Stimulated activated CD4-positive, alpha-beta T cell treated with anti-CD3 and anti-CD28 coated beads, Interleukin-1b, Interleukin-23, amount 100 ng/mL, for 1 hour (primary cell): ENCODE measurements at places on chromosomes 12 and 14.

GRCh38 chr12:52233462-52234207 lies 592 bp downstream of the KRT7 start:
- no peak for DNase-seq

DNA sequence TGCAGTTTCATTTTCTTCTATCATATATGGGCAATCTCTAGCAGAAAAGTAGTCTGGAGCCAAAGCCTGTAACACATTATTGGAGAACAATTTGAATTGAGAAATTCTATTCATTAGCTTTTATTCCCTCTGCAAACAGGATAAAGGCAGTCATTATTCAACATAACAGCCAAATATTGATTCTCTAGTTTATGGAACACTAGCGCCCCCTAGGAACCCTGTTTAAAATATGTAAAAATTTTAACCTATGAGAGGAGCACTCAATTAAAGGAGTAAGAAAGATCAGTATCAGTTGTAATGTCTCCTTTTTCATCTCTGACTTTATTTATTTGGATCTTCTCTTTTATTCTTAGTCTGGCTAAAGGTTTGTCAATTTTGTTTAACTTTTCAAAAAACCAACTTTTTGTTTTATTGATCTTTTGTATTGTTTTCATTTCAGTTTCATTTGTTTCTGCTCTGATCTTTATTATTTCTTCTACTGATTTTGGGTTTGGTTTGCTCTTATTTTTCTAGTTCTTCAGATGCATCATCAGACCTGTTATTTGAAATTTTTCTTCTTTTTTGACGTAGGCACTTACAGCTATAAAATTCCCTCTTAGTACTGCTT lies 4.8 kb upstream of the LMNTD1 start:
- no peak for DNase-seq

- DNase-seq, result no peak
These were observed 1.1 kb downstream of the ETV6 start for GRCh38 chr12:11650286-11651281.

- no peak for DNase-seq
These were observed 399 bp downstream of the NCAPD2 start for GRCh38 chr12:6494258-6494743.

- no peak for DNase-seq
These were observed 6.4 kb upstream of the A2M start for GRCh38 chr12:9122091-9122609.

GRCh38 chr12:49582850-49583249 lies 14.9 kb upstream of the MCRS1 start:
- no peak for DNase-seq

- no peak for DNase-seq
These were observed 31.0 kb upstream of the LGALS3 start for GRCh38 chr14:55097881-55098560.

DNA sequence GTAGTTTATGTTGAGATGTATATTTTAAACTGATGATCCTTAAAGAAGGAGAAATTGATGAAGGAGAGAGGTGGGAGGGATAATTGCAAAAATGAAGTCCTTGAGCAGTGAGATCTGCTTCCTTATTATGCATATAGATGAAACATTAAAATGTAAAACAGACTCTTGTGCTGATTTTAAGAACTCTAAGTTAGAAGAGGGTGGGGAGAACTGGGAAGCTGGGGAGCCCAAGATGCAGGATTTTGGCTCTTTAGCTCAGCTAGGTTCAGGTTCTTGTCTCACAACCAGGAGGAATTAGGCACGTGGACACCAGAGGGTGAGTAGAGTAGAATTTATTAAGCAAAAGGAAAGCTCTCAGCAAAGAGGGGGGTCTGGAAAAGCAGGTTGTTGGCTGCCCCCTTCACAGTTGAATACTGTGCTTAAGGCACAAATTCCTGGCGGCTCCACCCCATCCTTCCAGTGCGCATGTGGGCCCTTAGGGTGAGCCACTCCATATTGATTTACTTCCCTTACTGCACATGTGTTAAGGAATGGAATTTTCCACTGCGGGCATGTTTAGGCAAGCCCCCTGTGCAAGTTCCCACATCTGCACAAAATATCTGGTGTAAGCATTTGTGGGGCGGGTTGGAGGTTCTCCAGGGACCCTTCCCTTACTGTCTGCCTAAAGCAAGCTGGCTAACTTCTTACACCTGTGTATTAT lies 141.9 kb downstream of the BICD1 start:
- no peak for DNase-seq

DNA sequence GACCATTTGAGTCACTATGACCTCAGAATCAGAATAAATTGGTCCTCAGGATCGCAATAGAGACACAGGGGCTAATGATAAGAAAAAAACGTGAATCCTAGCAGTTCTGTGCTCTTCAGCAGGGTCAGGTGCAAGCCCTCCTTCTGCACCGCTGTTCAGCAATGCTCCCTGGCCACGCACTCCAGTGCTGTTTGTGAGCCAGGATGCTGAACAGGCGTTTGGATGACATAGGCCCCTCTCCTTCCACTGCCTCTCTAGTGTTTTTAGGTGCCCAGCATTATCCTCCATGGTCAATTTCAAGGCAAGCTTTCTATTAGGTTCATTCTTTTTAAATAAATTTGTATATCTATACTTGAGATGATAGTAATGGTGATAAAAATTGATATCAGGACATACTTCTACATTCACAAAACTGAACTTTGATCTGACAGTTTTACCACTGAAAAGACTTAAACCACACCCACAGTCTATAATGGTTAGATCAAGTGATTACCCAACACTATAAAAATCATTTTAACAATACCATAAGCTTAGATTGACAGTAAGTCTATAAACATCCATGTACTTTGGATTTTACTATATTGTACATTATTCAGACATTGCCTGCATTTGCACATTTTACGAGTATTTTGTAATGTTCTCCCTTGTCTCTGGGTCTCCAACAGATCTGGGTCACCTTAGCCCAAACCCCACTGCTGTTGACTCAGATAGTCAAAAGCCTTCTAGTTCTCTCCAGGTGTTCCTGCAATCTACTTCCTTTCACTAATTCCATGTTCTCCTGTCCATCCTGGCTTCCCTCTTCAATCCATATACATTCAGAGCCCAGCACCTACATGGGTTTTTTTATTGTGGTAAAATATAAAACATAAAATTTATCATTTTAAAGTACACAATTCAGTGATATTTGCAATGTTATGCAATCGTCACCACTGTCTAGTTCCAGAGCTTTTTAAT lies 114.9 kb upstream of the COCH start:
- no peak for DNase-seq

- no peak for DNase-seq
These were observed 25.7 kb downstream of the SOAT2 start for GRCh38 chr12:53128780-53129569.

GRCh38 chr14:90880282-90880681 lies 64.1 kb upstream of the TTC7B start:
- DNase-seq, result no peak

- DNase-seq, result no peak
These were observed 37.9 kb upstream of the SINHCAF start for GRCh38 chr12:31363831-31364230.

GRCh38 chr14:94043111-94043755 lies 17.1 kb downstream of the OTUB2 start:
- no peak for DNase-seq

DNA sequence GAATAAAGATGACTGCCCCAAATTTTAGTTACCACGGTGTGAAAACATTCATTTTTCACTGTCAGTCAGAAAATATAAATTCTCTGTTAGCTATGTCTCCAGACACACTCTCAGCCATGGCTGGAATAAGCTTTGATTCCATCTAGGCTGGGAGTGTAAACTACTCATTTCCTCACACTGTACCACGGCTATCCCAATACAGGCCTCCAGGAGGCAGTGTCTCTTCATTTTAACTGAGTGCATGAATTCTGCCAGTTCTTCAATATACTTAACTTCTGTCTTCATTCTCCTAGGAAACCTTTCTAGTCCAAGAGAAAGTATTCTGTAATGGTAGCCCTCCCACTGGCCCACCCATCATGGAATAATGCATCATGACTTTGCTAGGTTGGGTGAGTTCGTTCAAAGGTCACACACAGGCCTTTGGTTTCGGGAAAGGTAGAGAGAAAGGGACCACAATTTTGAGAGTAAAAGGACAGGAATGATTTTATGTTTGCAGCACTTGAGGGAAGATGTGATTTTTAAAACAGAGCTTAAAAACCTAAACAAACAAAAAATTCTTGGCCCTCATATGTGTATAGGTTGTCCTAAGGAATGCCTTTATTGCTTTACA lies 381.1 kb downstream of the SEC23A start:
- DNase-seq, result no peak

DNA sequence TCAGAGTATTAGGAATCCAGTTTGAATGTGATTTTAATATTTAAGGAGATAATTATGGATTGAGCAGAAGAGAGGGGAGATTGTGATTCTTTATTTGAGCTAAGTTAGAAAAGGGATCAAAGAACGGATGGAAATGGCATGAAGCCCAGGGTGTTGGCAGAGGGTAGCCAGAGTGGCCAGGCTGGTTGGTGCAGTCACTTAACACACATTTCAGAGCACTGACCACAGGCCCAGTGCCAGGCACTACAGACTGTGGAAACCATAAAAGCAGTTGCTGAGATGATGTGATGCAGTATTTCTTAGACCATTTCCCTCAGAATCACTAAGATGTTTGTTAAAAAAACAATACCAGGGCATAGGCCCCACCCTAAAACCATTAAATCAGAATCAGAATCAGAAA lies 167.7 kb upstream of the AMIGO2 start:
- no peak for DNase-seq

DNA sequence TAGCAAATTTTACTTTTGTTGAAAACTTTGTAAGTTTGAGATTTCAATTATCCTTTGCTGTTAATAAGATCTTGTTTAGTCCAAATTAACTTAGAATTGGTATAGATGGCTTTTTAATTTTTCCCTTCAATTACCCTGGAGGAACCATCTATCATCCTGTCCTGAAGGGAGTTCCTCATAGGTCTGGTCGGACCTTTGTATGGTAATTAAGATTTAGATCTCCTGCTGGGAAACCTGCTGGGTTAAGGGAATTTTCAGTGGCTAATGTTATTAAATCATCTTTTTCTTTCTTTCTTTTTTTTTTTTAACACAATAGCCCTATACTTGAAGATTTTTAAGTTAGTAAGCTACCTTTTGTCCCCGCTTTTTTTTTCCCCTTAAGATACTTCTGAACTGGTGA lies 63.0 kb upstream of the PRMT8 start:
- no peak for DNase-seq

- DNase-seq, result no peak
These were observed 9.4 kb downstream of the SPRYD3 start for GRCh38 chr12:53069621-53070410.

DNA sequence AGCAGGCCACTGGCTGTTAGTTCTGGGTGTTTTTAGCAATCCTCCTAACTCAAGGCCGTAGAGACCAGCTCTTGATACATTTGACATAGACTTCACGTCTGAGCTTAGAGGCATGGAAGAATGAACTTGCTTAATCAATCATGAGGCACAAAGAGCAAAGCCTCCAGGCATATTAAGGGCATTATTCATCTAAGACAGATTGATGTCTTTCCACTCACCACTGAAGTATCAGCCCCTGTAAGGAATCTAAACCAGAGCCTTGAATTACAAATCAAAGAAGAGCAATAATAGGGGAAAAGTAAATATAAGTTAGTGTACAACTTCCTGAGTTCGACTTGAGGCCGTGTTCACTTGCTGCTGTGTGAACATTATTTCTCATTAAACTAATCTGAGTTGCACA lies 1470.7 kb downstream of the AACS start:
- DNase-seq, result no peak

- no peak for DNase-seq
These were observed 59.0 kb downstream of the CLMN start for GRCh38 chr14:95260537-95261361.

GRCh38 chr14:75334549-75335051 lies 56.0 kb downstream of the FOS start:
- no peak for DNase-seq

GRCh38 chr12:116832353-116832752 lies 48.9 kb downstream of the HRK start:
- DNase-seq, result no peak

DNA sequence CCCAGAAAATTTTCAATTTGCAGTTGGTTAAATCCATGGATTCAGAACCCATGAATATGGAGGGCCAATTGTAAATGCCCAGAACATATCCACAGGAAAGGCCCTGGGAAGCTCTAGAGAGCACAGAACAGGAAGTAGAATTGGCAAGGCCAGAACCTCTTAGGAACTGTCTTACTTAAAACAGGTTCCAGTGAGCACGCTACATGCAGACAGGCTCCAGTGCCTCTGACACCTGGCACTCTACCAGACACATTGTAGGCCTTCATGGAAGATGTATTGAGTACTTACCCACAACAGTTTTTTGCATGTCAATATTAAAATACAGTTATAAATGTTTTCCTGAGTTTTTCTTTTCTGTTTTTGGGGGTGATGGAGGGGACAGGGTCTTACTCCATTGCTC lies 188.2 kb upstream of the FRMD6 start:
- no peak for DNase-seq

DNA sequence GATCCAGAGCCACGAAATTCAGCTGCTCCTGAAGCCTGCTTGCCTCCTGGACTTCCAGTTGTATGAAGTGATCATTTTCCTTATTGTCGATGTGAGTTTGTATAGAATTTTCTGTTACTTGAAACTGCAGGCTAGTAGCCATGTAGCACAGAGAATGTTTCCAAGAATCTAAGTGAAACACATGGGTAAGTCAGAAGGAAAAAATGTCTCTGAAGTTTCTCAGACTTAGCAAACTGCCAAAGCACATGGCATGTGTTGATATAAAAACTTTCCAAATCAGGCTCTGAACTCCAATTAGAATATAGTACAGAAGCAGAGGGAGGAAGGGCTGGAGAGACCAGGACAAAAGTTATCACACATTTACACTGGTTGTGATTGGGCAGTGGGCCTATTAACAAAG lies 9.8 kb upstream of the PCNX1 start:
- no peak for DNase-seq

DNA sequence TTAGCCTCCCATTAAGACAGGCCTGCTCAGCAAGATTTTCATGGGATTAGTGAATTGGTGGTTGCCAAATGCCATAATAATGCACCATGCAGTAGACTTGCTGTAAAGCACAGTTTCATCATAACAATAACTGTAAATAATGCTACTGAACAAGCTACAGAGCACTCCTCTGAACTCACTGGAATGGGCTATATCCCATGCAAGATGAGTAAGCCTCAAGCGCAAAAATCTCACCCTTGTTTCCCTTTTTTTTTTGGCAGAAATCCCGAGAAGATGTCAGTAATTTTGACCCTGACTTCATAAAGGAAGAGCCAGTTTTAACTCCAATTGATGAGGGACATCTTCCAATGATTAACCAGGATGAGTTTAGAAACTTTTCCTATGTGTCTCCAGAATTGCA lies 145.9 kb upstream of the HIF1A start:
- DNase-seq, result no peak

- DNase-seq, result no peak
These were observed 1.2 kb upstream of the C14orf180 start for GRCh38 chr14:104578321-104578720.

DNA sequence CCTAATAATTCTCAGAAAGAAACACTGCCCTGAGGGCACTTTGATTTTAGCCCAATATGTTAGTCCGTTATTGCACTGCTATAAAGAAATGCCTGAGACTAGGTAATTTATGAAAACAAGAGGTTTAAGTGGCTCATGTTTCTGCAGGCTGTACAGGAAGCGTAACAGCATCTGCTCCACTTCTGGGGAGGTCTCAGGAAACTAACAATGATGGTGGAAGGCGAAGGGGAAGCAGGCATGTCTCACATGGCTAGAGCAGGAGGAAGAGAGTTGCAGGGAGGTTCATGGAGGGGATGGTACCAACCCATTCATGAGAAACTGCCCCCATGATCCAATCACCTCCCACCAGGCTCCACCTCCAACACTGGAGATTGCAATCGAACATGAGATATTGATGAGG lies 49.4 kb upstream of the RERG start:
- DNase-seq, result no peak

GRCh38 chr14:61520576-61520975 lies 174.7 kb upstream of the HIF1A start:
- no peak for DNase-seq
